ENCODE measurements at places on chromosomes 13 and 19.

GRCh38 chr13:80860845-80861244 is 519.9 kb upstream of the SPRY2 start:
- DNase-seq = no peak

GRCh38 chr19:40758491-40758890 is 7.5 kb downstream of the SNRPA start:
- DNase-seq = no peak

- DNase-seq = no peak
Measured at GRCh38 chr13:48155848-48156247, 60.9 kb upstream of the MED4 start.

- DNase-seq = peak; percentile 18
Measured at GRCh38 chr19:33293255-33294057, 8.9 kb downstream of the CEBPA start.

DNA sequence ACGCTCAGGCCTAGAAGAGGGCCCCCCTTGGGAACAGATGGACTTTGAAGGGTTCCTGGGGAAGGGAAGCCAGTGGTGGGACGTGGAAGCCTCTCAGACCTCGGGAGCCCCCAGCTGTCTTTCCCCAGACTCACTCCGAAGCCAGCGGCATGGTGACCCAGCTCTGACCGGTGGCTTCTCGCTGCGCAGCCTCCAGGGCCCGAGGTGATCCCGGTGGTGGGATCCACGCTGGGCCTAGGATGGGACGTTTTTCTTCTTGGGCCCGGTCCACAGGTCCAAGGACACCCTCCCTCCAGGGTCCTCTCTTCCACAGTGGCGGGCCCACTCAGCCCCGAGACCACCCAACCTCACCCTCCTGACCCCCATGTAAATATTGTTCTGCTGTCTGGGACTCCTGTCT is 24.6 kb downstream of the HPN start:
- DNase-seq = no peak

DNA sequence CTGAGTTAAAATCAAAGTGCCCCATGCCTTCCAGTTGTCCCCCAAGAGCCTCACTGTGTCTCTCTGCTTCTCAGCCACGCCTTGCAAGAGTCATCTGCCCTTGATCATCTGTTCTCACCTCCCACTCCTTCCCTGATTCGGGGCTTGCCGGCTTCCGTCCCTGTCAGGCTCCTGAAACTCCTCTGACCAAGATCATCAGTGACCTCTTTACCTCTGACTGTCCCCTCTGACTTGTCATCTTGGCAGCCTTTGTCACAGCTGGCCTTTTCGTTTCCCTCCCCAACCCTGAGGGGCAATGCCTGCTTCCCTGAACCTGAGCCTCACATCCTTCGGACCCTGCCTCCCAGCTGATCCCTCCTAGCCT is 66.3 kb downstream of the MAP4K1 start:
- DNase-seq = no peak

- no peak for DNase-seq
Measured at GRCh38 chr13:49679246-49679645, 12.0 kb downstream of the EBPL start.

- no peak for DNase-seq
Measured at GRCh38 chr19:29056535-29056934, 156.4 kb downstream of the UQCRFS1 start.

DNA sequence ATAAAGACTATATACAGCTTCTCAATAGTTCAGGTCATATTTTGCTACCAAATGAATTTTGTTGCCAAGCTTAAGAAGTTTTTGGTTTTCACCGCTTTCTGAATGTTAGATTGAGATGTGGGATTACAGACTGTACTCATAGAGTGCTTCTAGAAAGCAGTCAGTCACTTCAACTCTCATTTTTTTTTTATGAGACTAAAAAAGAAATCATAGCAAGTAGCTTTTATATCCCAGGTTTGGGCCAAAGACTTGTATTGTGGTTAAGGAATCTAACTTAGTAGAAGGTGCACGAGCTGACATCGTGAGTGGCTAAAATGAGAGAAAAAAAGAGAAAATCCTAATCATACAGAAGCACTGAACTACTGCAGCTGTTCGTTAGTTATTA is 2.2 kb upstream of the USPL1 start:
- DNase-seq = no peak

DNA sequence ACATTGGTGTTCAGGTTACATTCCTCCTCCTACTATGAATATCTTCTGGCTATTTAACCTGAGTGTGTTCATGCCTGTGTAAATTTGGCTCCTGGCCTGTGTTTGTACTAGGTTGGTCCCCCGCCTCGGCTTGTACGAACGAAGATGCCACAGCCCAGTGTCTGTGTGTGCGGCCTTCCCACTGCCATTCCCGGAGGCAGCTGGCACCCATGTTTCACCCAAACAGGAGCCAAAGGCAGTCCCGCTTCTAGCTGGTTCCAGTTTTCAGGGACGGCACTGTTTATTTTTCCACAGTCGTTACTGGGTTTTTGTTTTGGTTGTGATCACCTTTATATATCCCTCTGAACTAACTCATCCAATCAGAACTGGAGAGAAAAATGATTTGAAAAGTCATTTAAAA is 102.5 kb upstream of the ZNF536 start:
- DNase-seq = no peak

DNA sequence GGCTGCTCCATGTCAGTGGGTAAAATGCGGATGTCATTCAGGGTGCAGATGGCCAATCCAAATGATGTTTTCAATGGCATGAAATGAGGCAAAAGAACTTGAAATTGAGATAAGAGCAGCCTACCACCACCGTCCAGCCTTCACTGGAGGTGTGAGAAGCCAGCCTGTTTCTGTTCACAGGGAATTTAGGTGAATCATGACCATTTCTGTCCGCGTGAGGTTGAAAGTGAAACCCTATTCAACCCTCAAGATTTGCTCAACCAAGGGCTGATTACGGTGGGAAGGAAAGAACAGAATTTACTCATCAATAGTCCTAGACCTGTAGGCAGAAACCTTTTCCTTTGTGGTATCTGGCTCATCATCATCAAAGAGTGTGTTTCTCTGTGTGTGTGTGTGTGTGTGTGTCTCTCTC is 370.7 kb downstream of the COG6 start:
- no peak for DNase-seq

DNA sequence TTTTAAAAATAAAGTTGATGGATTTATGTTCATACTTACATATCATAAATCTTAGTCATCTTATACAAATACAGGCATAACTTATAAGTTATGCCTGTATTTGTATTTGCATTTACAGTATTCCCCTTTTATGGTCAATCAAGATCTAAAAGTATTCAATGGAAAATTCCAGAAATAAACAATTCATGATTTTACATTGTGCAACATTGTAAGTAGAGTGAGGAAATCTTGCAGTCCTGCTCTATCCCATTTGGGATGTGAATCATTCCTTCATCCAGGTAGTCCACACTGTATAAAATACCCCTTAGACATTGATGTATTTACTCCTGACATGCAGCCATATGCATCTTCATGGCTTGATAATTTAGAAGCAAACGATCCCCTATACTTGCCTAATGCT is 795.3 kb downstream of the SLITRK1 start:
- DNase-seq = no peak

DNA sequence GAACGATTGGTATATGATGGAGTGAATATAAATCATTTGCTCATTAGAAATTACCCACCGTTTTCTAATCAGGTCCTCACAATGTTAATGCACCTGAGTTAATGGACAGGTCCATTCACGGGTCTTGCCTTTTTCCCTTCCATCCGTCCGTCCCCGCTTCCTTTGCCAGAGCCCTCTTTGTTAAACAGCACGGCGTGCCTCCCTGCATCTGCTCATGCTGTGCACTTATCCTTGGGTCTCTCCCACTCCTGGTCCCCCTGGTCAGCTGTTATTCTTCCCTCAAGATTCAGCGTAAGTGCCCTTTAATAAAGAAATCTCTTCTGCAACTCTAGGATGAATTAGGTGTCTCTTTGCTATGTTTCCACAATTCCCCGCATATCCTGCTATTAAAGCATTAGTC is 324.5 kb downstream of the DNAJC15 start:
- no peak for DNase-seq

GRCh38 chr19:33671211-33671610 is 49.5 kb downstream of the CHST8 start:
- no peak for DNase-seq

GRCh38 chr19:867301-867793 is 7.9 kb downstream of the CFD start:
- no peak for DNase-seq

DNA sequence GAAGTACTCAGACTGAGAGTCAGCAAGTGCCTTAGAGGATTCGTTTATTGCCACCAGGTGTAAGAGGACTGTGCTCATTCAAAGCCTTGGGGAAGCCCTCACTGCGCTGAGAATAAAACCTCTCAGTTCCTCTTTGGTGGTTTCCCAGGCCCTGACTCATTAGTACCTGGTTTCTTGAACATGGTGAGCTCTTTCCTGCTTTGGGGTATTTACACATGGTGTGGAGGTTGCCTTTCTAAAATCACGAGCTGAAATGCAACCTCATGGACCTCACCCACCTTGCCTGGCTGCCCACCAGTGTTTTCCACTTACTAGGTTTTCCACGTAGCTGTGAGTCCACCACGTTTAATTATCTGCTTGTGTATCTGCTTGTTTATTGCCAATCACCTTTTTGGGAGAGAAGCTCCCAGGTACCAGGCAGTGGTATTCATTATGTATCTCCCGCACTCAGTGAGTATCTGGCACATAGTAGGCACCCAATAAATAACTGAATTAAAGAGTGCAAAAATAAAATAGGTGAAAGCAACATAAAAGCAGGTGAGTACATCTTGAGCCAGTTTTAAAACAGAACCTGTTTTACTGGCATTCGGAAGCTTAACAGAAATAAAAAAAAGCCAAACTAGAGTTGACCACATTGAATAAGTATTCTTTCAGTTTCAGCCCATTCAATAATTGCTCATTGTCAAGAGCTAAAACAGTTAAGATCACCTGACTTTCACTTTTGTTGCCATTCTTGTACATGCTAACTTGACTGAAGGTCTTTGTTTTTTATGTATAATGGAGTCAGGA is 533.0 kb downstream of the MYO16 start:
- no peak for DNase-seq

GRCh38 chr13:47170971-47171370 is 274.1 kb upstream of the HTR2A start:
- DNase-seq = no peak

- DNase-seq = no peak
Measured at GRCh38 chr13:30851697-30852096, 54.4 kb upstream of the MEDAG start.

- no peak for DNase-seq
Measured at GRCh38 chr13:110616103-110617101, 1.1 kb downstream of the NAXD start.

DNA sequence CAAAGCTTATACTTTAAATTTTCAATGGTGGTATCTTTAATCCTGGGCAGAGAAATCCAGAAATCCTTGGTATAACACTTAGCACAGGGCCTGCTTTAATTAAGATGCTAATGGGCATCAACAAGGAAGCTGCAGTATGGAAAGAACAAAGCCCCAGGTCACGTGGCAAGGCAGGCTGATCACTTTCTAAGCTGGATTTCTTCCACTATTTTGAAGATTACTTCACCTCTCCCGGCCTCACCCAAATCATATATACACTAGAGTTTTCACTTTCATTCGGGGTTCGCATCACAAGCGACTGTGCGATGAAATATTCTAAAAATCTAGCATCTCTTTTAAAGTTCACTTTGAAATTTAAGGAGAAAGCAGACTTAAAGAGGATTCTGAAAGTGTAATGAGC is 71.8 kb downstream of the STARD13 start:
- DNase-seq = no peak

- no peak for DNase-seq
Measured at GRCh38 chr13:27004326-27004725, 167.3 kb downstream of the USP12 start.

DNA sequence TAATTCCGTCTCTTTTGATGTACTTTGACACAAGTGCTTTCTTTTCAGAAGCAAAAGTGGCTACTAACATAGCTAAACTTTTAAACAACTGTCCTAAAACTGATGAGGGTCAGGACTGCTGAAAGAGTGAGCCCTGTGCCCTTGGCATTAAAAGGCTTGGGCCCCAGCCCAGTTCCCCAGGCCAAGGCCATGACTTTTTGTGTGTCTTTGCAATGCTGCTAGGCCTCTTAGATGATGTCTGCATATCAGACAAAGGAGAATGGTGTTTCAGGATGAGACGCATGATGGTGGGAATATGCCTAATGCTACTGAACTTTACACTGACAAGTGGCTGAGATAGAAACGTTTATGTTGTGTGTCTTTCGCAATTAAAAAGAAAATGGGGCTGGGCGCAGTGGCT is 38.0 kb downstream of the SLC7A9 start:
- no peak for DNase-seq

DNA sequence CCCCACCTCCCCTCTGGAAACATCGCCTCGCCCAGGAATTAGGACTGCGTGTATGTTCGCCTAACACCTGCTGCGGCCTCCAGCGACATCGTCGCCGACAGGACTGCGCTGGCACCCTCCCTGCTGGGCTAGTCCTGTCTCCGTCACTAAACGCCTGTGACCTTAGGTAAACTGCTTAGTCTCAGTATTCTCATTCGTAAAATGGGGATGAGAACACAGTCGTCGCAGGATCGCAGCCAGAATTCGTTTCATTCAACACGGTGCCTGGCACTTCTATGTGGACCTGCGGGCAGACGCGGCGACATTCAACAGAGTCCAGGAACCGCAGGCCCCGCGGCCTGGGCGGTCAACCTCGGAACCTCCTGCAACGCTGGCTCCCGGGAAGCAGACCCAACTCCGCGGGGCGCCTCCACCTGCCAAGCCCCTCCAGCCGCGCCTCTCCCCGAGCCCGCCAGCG is 485 bp downstream of the CRYL1 start:
- DNase-seq = peak; percentile 45

- no peak for DNase-seq
Measured at GRCh38 chr13:49877629-49878218, 58.4 kb downstream of the SPRYD7 start.

Data from amygdala (tissue), 56 donors.